Kidney glomerular epithelial cell (primary cell): ENCODE measurements at places on chromosomes 2 and 18.

- DNase-seq: peak; percentile 35
Observed at GRCh38 chr18:3388980-3389379, 61.0 kb upstream of the TGIF1 start.

GRCh38 chr2:203574824-203575223 is 39.7 kb upstream of the RAPH1 start:
- no peak for DNase-seq

- no peak for DNase-seq
Observed at GRCh38 chr2:233354500-233354924, 218 bp downstream of the DGKD start.

- no peak for DNase-seq
Observed at GRCh38 chr18:55529581-55529980, 58.4 kb downstream of the TCF4 start.

DNA sequence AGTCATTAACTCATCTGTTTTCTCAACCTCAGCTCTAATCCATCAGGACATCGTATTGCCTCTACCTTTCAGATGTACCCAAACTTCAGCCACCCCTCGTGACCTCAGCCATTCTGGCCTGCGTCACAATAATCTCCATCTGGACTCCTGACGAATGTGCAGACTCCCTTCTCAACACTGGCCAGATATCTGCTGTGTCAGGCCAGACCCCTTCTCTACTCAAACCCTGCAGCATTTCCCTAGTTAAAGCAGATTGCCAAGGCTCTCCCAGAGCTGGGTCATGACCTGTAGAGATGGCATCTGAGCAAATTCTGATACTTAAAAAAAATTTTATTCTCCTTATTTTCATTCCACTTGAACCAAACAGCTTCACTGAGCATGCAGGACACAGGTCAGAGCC is 69.5 kb upstream of the TMEM18 start:
- no peak for DNase-seq

DNA sequence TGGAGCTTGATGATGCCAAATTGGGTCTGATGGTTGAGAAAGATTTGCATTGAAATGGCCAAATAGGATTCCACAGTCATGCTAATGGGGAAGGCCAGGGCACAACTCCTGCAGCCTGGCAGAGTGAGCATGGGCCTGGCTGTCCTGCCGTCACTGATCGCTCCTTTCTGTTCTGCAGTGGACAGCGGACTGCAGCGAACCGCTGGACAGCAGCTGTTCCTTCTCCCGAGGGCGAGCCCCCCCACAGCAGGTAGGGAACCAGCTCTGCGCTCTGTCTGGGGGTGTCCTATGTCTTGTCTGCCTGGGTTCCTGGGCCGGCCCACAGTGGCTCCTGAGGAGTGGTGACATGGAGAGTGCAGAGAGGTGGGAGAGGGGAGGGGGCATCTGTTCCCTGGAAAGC is 97.6 kb downstream of the CTIF start:
- DNase-seq: no peak

DNA sequence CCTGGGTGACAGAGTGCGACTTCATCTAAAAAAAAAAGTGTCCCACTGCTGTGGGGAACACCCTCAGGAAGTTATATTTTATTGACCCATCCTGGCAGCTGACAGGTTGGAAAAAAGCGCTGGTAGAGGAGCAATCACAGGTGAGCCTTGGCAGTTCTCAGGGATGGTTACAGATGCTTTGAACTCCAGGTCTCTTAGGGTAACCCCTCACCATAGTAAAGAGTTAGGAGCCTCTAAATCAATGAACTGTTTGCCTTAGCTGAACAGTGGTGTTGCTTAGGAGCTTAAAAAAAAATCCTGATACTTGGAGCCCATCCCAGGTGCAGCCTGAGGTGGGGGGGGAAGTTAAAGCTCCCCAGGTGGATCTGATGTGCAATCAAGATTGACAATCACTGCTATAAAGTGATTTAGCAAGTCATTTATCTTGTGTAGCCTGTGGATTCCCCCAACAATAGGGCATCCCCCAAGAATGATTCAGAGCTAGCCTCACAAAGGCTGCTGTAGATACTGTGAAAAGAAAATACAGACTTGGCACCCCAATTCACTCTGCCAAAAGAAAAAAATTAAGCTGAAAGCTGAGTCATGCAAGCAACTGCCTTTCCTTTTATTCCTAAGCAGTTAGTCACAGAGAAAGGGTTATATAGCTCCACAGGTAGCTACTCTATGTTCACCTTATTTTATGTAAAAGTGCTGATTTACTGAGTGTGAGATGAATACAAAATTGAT is 14.8 kb downstream of the SLC16A14 start:
- DNase-seq: peak; percentile 80
